Activated B cell treated with CpG ODN at 0.5 μM for 24 hours (primary cell): ENCODE measurements at places on chromosomes 11 and 22.
A peak's percentile ranks its signal among the peaks of the same experiment; 100 is the strongest.

GRCh38 chr22:42688241-42689211 is 32.1 kb downstream of the A4GALT start:
- no peaks in the 10 kb centered on the region for H3K36me3 ChIP-seq
- H3K4me1 ChIP-seq, result peaks cover 33% of the 10 kb centered on the region
- H3K4me3 ChIP-seq, result no peak overlapping the region
- no peak overlapping the region for H3K27ac ChIP-seq
- no peak for DNase-seq
- no peaks in the 10 kb centered on the region for H3K27me3 ChIP-seq

GRCh38 chr11:66239998-66240780 is 28.2 kb upstream of the RAB1B start:
- peaks cover 2% of the 10 kb centered on the region for H3K4me1 ChIP-seq
- no peak overlapping the region for H3K27ac ChIP-seq
- no peaks in the 10 kb centered on the region for H3K27me3 ChIP-seq
- no peak for DNase-seq
- H3K4me3 ChIP-seq, result no peak overlapping the region

DNA sequence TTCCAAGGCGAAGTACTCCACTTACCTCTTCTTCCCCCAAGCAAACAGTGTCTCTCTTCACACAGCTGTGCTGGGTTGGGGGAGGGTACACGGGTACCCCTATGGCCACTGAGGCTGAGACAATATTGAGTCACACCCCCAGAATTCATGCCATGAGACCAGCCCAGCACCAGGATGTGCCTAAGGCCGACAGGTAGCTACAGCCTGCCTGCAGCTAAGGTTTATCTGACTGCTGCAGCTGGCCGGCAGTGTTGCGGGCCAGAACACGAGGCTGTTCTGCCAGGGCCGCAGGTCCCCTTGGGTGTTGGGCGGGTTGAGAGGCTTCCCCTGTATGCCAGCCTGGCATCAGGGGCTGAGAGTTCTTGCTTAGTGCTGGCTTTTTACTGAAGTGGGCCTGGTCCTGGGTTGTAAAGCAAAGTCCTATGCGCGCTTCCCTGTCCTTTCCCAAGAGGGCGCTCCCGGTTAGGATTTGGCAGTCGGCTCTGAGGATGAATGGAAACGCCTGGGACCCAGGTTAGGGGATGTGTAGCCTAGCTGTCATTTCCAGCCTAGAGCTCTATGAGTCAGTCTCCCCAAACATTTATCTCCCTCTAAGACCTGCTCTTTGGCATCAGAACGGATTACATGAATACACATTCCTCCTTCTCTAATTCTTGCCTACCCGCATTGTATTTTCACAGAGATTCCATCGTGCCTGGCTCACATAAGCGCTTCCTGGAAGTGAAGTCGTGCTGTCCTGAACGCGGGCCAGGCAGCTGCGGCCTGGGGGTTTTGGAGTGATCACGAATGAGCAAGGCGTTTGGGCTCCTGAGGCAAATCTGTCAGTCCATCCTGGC is 7.1 kb downstream of the USP18 start:
- peaks cover 4% of the 10 kb centered on the region for H3K4me1 ChIP-seq
- H3K27me3 ChIP-seq, result no peaks in the 10 kb centered on the region
- H3K36me3 ChIP-seq, result peaks cover 4% of the 10 kb centered on the region
- H3K27ac ChIP-seq, result no peak overlapping the region
- no peak overlapping the region for H3K4me3 ChIP-seq

DNA sequence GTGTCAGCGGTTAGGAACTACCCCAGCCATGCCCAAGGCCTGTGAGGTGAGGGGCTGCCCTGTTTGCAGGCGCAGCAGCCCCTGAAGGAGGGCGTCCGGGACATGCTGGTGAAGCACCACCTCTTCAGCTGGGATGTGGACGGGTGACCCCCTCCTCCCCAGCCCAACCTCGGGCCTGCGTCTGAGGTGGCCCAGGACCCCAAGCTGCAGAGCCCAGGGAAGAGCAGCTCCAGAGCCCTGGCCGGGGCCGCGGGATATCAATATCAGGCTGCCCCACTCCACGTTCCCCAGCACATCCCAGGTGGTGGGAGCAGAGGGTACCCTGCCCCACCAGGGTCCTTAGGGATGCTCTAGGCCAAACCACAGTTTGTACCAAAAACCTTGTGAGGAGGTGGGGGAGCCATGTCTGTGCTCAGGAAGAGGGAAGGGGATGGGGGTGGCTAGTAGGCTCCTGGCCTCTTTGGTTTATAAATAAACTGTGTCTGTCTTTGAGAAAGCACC is 39.3 kb downstream of the SGSM3 start:
- H3K4me1 ChIP-seq, result peaks cover 30% of the 10 kb centered on the region
- peaks cover 69% of the 10 kb centered on the region for H3K36me3 ChIP-seq
- peak; percentile 13 for DNase-seq
- H3K27me3 ChIP-seq, result no peaks in the 10 kb centered on the region
- H3K4me3 ChIP-seq, result no peak overlapping the region

- DNase-seq, result no peak
- H3K4me1 ChIP-seq, result peaks cover 89% of the 10 kb centered on the region
- peaks cover 5% of the 10 kb centered on the region for H3K36me3 ChIP-seq
Measured at GRCh38 chr11:3890806-3891205, 35.3 kb downstream of the STIM1 start.

GRCh38 chr22:17117400-17117799 is 3.8 kb downstream of the TMEM121B start:
- H3K27me3 ChIP-seq, result peaks cover 19% of the 10 kb centered on the region
- no peak for DNase-seq
- no peak overlapping the region for H3K27ac ChIP-seq
- H3K36me3 ChIP-seq, result no peaks in the 10 kb centered on the region

DNA sequence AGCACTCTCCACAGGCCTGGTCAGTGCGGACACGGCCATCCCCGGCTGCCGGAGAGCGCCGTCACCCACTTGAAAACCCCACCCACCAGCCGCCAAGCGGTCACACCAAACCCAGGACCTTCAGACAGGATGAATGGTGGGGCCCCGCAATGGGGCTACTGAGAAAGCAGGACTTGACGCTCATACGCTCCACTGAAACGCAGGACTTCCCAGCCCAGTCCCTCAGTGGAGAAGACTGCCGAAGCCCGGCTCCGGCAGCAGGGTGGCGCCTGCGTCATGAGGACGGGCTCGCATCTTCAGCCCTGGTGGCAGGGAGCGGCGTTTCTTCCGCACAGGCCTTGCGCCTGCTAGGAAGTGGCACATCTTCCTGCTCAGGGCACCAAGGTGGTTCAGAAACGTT is 15.3 kb upstream of the PHLDA2 start:
- H3K4me1 ChIP-seq, result peaks cover 11% of the 10 kb centered on the region
- no peak overlapping the region for H3K4me3 ChIP-seq
- H3K27ac ChIP-seq, result no peak overlapping the region
- no peak for DNase-seq
- peaks cover 54% of the 10 kb centered on the region for H3K36me3 ChIP-seq
- no peaks in the 10 kb centered on the region for H3K27me3 ChIP-seq

DNA sequence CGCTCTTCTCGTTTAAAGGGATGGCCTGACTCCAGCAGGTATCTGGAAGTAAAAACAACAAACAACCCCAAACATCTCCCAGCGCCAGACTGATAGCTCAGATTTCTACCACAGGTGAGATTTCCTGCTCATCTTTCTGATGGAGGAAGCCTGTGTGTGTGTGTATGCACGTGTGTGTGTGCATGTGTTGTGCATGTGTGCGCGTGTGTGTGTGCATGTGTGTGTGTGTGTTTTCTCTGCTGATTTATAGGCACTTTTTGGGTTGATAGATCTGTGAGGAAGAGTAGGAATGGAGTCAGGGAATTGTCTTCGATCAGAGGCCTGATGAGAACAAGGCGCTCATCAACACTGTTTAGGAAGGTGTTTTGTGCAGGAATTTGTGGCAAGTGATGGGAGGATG is 103.0 kb downstream of the PKNOX2 start:
- H3K27me3 ChIP-seq, result peaks cover 25% of the 10 kb centered on the region
- no peaks in the 10 kb centered on the region for H3K4me1 ChIP-seq
- H3K4me3 ChIP-seq, result no peak overlapping the region
- no peak overlapping the region for H3K27ac ChIP-seq
- DNase-seq, result no peak

DNA sequence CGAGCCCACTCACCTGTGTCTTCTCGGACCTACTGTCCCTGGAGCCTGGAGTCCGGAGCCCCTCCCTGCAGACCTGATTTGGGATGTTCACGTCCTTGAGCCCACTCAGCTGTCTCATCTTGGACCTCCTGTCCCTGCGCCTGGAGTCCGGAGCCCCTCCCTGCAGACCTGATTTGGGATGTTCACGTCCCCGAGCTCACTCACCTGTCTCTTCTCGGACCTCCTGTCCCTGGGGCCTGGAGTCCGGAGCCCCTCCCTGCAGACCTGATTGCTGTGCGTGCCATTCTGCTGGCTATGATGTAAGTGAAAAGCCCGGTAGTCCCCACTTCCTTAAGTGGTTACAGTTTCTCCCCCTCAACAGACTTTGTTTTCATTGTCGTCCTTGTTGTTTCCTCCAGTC is 867.1 kb downstream of the BRD1 start:
- H3K4me3 ChIP-seq, result no peak overlapping the region
- no peak overlapping the region for H3K27ac ChIP-seq
- no peaks in the 10 kb centered on the region for H3K36me3 ChIP-seq
- H3K4me1 ChIP-seq, result no peaks in the 10 kb centered on the region
- no peak for DNase-seq

- peaks cover 18% of the 10 kb centered on the region for H3K27me3 ChIP-seq
- no peak for DNase-seq
- no peaks in the 10 kb centered on the region for H3K36me3 ChIP-seq
Measured at GRCh38 chr11:118623269-118623655, 15.8 kb downstream of the PHLDB1 start.

- H3K4me1 ChIP-seq, result no peaks in the 10 kb centered on the region
- H3K27ac ChIP-seq, result no peak overlapping the region
- H3K4me3 ChIP-seq, result no peak overlapping the region
- H3K27me3 ChIP-seq, result peaks cover under 1% of the 10 kb centered on the region
- no peaks in the 10 kb centered on the region for H3K36me3 ChIP-seq
Measured at GRCh38 chr11:22703040-22703439, 36.6 kb downstream of the GAS2 start.

GRCh38 chr11:12997168-12997567 is 11.9 kb upstream of the RASSF10 start:
- H3K4me1 ChIP-seq, result no peaks in the 10 kb centered on the region
- DNase-seq, result no peak
- H3K27ac ChIP-seq, result no peak overlapping the region
- peaks cover 9% of the 10 kb centered on the region for H3K27me3 ChIP-seq
- H3K4me3 ChIP-seq, result no peak overlapping the region
